Cortex of kidney (tissue), 1 donor: ENCODE measurements at places on chromosomes 7 and 10.

DNA sequence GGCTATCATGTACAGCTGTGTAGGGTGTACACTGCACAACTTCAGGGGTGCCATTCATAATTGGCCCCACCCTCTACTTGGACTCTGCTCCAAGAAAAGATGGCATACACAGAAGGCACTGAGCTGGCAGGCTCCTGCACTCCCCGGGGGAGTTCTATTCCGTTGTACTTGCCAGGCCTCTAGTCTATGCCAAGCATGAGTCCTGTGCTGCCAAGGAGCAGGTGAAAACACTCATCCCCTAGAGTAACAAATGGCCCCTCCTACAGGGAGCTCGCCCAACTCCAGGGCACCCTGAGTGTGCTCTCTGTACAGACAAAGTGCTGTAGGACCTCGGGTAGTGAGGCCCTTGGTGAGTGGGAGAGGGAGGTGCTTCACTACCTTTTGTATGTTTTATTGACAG is 127.2 kb downstream of the SLIT1 start:
- DNase-seq = no peak

DNA sequence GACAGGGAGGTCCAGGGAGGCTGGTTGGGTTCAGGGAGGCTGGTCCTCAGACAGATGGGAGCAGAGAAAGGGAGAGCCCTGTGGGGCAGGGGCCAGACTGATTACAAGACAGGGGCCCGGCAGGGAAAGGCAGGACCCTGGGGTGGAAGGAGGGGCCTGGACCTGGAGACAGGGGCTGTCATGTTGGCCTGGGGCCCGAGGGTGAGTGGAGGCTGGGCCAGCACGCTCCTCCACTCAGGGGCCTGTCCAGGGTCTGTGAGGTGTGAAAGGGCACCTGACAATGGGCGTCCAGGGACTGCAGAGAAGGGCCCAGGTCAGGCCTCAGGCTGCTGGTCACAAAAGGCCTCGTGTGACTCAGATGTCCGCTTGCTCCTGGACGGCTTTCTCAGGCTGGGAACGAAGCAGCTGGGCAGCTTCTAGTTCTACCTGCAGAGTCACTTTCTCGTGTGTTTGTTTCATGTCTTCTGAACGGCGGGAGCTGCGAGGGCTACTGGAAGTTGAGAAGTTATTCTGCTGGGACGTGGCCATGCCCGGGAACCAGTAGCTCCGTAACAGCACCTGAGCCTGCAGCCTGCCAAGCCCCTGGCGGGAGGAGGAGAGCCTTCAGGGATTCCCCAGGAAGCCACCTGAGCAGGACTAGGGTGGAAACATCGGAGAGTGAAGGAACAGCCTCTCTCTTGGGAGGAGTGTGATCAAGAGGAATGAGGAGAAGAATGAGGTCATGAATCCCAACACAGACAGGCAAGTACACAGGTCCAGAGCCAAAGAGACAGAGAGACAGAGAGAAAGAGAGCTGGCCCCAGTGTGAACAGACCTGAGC is 65.8 kb downstream of the KLF6 start:
- no peak for DNase-seq

GRCh38 chr7:127870231-127870907 is 160.9 kb downstream of the LRRC4 start:
- no peak for DNase-seq

DNA sequence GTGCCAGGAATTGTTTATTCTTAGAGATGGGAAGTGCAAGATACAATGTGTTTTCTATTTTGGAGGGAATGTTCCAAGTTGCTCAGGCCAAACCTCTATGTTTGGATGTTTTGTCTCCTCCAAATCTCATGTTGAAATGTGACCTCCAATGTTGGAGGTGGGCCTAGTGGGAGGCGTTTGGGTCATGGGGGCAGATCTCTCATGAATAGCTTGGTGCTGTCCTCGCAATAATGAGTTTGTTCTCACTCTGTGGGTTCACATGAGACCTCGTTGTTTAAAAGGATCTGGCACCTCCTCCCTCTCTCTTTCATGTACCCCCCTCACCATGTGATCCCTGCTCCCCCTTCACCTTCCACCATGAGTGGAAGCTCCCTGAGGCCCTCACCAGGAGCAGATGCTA is 8.3 kb upstream of the GDF10 start:
- DNase-seq = no peak

GRCh38 chr10:132967540-132967939 is 25.2 kb upstream of the CFAP46 start:
- no peak for DNase-seq

- DNase-seq = no peak
These were observed 5.1 kb downstream of the GSTO2 start for GRCh38 chr10:104273899-104274575.
